Panc1 (cell line): ENCODE measurements at places on chromosomes 3 and 15. TPM values are rescaled to one million over a fixed set of nuclear protein-coding genes. Genes with fewer than 3 reads are reported as not detected.

Gene ISLR2
- 0.36 TPM for total RNA-seq

Gene TMEM42
- 12.7 TPM for total RNA-seq

Gene IMPG2
- 0.10 TPM for total RNA-seq

Gene CLDN18
- total RNA-seq = 0.08 TPM

Gene SLC26A6
- 36.3 TPM for total RNA-seq

Gene TRIM71
- total RNA-seq = 0.18 TPM

Gene SLC24A5
- total RNA-seq = not detected

Gene PIERCE2
- total RNA-seq = 2.8 TPM

Gene CCK
- not detected for total RNA-seq

Gene THSD4
- total RNA-seq = 65.4 TPM

Gene OSTN
- total RNA-seq = not detected

Gene HCLS1
- 0.85 TPM for total RNA-seq

Gene EPHB1
- total RNA-seq = 0.46 TPM

Gene GPR149
- not detected for total RNA-seq

Gene PLSCR5
- total RNA-seq = not detected

Gene RBP2
- not detected for total RNA-seq

Gene EXD1
- total RNA-seq = 0.15 TPM

Gene VILL
- total RNA-seq = 5.7 TPM

Gene TXNRD3
- total RNA-seq = 17.2 TPM

Gene FGF7
- total RNA-seq = not detected

Gene FEZF2
- total RNA-seq = not detected

Gene GABRR3
- not detected for total RNA-seq

Gene SCG3
- 0.62 TPM for total RNA-seq

Gene SLC9C1
- total RNA-seq = not detected

Gene MYD88
- 32.7 TPM for total RNA-seq

Gene LMAN1L
- total RNA-seq = not detected

Gene PDHB
- 66.6 TPM for total RNA-seq

Gene ZKSCAN7
- total RNA-seq = not detected

Gene SLC28A2
- total RNA-seq = 0.23 TPM

Gene MKRN2OS
- not detected for total RNA-seq

Gene HES1
- total RNA-seq = 28.5 TPM

Gene GALNT15
- total RNA-seq = 0.10 TPM

Gene TMEM212
- total RNA-seq = not detected

Gene RBPMS2
- 33.7 TPM for total RNA-seq

Gene SEMA3F
- total RNA-seq = 69.6 TPM

Gene SMCO1
- total RNA-seq = not detected

Gene POTEB
- not detected for total RNA-seq
